Stimulated activated CD8-positive, alpha-beta memory T cell treated with anti-CD3 and anti-CD28 coated beads, Interleukin-12 subunit alpha, Interleukin-12 subunit beta, amount 100 ng/mL, for 1 hour (primary cell): ENCODE measurements at places on chromosomes 4 and X.

- no peak for DNase-seq
Measured at GRCh38 chrX:42128020-42128419, 204.7 kb upstream of the CASK start.

- DNase-seq: no peak
Measured at GRCh38 chrX:138519296-138519695, 192.2 kb downstream of the FGF13 start.

DNA sequence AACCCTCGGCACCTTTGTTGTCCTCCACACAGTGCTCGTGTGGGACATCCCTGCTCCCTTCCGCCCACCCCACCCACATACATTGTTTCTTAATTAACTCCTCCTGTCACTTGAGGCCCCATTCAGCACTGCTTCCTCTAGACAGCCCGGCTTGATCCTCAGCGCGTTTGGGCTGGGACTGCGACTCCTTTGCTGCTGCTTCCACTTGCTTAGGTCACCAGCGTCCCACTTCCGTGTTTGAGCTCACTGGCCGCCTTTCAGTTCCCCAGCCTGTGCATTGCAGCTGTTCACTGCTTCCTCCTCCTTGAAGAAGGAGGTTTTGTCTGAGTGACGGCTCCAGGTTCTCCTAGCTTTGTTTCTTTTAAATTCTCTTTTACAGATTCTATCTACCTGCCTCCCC is 16.1 kb downstream of the RNF4 start:
- DNase-seq: peak; percentile 51

DNA sequence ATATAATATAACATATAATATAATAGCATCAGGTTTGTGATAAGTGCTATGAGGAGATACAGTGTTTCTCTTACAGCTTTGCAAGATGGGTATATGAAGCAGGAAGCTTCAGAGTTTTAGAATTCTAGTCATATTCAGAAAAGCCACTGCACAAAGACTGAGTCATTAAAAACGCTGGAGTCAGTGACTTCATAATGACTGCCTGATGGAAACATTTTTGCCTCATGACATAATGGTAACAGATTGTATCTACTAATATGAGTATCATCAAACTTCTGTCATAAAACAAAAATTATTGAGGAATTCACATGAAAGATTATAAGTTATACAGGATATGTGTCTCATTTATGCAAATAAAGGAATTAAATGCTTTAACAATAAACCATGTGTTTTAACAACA is 46.8 kb downstream of the EPHA5 start:
- no peak for DNase-seq

DNA sequence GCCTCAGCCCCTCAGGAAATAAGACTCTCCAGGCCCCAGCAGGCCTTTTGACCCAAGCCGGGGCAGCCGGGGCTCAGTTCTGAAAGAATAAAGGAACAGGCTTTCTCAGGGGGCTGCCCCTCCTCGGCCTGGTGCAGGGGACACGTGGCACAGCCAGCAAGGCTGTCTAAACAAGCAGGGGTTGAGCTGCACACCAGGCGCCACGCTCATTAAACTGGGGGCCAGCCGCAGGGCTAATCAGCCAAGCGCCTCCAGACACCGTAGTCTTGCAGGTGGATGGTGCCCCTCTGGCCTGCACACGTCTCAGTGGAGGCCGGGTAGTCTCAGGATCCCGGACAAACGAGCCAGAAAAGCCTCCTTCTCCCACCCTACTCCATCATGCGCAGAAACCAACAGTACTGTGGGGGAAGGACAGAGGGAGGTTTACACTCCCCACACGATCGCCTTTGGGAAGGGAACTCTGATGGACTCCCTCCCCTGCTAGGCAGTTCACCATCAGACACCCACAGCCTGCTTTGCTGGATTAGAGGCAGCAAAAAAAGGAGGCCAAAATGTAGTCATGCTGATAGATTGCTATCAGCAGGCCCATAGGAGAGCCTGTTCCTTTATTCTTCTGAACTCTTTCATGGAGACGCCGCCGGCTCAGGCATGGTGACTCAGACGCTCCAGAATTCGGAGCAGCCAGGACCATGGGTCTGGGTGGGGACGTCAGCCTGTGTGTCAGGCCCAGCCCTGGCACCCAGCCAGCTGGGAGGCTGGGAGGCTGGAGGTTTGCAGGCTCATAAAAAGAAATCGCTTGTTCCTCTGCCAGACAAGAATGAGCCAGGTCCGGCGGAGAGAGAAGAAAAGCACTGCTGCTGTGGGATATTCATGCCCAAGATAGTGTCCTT is 342.4 kb downstream of the BCOR start:
- DNase-seq: no peak

DNA sequence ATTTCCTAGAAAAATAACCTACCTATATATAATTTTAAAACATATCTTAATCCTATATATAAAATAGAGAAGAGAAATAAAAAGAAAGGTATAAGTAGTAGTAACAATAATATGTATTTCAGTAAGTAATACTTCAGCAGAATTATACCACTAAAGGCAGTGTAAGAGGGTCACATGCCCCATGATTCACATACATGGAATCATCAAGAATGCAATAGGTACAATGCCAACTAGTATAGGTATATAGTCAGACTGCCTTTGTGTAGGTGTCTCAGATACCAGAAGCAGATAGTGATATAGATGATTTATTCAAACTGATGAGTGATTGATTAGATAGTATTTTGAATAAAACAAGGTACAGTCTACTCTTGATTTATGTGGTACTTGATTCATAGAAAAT is 9.4 kb downstream of the AIMP1 start:
- no peak for DNase-seq

DNA sequence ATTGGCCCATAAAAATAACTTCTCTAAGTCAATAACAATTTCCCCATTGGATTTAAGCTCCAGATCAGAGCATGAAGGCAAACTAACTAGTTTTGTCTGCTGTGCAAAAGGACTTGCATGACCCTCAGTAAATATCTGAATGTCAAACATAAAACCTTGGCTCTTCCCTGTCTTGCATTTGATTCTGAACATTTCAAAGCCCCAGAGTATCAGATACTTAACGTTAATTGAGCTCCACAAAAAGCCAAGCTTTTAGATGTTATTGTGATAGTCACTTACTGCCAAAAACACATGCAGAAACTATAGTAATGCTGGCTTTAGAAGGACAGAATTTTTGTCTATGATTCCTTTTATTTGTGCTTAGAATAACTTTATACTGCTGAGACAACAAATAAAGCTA is 664.2 kb downstream of the ADGRL3 start:
- no peak for DNase-seq

DNA sequence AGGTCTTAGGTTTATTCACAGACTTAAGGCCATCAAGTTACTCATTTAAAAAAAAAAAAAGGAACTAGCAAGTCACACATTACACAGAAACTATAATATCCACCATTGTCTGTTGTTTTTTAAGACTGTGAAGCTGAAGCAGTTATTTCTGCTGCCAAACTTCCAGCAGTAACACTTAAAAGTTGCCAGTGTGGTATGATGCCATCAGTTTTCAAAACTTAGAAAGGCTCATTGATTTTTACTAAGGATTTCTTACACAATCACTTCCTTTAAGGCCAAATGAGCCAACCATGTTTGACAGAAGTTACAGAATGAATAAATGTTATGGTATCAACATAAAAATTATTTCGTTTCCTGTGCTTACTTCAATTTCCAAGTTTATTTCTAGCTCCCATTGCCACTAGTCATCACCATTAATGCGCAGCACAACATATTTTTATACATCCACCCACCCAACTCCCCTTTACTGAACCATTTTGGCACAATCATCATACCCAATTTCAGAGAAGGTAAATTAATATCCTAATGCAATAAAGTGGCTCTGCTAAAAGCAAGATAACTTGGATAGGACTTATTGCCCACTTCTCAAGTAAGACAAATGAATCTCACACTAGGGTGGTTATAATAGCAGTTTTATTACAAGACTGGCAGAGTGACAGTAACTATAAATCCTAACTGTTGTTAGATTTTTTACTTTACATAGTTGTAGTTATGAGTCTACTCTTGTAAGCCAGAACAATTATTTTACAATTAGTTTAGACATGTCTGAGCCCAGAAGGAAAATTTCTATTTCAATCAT is 13.1 kb downstream of the PDGFC start:
- no peak for DNase-seq

- no peak for DNase-seq
Measured at GRCh38 chr4:16581117-16581516, 317.3 kb downstream of the LDB2 start.
